ENCODE measurements at places on chromosomes 2 and 18.

- no peak for DNase-seq
Observed at GRCh38 chr18:76458522-76459311, 36.3 kb downstream of the ZNF516 start.

- DNase-seq: no peak
Observed at GRCh38 chr2:189997016-189997415, 65.5 kb downstream of the MSTN start.

GRCh38 chr2:70086278-70086837, 919 bp upstream of the PCBP1 start:
- peak; percentile 89 for DNase-seq

GRCh38 chr2:6863792-6864191, 1.9 kb downstream of the CMPK2 start:
- no peak for DNase-seq

GRCh38 chr2:197435598-197436420, 981 bp upstream of the SF3B1 start:
- DNase-seq: peak; percentile 15

- DNase-seq: no peak
Observed at GRCh38 chr18:32378705-32379104, 92.0 kb downstream of the GAREM1 start.

GRCh38 chr2:223590964-223591363, 11.2 kb downstream of the SCG2 start:
- no peak for DNase-seq

DNA sequence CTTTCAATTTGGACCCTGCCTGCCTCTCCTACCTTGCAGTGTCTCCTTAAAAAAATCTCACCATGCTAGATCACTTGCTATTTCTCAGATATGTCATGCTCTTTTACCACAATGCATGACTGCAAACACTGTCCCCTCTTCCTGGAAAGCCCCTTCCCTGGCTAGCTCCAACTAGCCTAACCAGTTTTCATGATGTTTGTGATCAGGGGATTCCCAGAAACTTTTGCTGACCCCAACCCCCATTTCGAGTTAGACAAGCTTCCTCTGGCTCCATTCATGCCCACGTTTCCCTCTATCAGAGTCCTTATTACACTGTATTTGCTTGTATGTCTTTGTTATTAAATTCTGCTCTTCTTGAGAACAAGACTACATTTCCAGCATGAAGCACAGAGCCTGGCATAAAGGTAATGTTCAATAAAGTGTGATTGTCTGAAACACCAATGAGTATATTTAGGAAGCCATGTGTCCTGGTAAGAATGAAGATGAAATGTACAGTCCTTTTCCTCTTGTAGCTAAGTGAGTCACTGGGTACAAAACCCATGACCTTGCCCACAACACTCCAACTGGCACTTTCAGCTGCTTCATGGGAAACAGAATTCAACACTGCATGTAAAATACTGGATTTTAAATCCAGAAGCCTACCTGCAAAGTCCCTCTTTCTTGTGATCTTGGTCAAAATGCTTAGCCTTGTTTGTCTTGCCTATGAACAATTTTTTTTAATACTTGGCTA, 62.0 kb upstream of the ATL2 start:
- peak; percentile 34 for DNase-seq

DNA sequence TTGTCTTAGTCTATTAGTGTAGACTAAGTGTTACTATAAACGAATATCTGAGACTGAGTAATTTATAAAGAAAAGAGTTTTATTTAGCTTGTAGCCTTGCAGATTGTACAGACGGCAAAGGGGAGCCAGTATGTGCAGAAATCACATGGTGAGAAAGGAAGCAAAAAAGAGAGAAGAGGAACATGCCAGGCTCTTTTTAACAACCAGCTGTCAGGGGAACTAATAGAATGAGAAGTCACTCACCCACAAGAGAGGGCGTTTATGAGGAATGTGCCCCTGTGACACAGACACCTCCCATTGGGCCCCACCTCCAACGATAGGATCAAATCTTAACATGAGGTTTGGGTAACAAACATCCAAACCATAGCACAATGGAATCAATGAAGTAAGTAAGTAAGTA, 20.6 kb upstream of the ZNF804A start:
- DNase-seq: no peak

DNA sequence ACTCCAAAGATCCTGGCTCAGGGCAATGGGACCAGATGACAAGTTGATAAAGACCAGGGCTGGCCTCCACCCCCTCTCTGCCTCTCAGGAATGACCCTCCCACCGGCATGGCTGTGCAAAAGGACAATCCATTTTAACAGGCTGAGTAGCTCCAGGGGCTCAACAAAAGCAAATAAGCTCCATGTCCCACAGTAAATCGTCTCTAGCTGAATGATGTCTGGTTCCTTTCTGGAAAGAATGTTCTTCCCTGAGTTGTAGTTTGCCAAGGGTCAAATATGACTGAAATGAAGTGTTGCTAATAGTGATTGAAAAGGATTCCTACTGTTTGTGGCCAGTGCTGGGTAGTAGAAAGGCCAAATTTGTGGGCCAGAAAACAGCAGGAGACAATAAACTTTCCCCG, 434.4 kb upstream of the ETAA1 start:
- no peak for DNase-seq

DNA sequence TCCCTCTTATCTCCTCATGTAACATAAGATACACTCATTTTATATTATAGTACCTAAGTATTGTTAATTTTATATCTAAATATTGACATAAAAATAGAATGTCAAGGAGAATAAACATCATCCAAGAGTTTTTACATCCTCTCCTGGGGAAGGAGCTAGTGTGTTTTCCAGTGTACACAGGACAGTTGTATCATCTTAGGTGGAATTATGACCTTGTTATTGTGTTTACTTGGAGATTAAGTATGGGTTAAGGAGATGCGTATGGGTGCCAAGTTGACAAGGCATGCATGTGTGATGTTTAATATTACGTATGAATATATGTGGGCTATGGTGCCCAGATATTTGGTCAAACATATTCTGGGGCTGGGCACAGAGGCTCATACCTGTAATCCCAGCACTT, 11.2 kb upstream of the DDX1 start:
- DNase-seq: no peak

- DNase-seq: no peak
Observed at GRCh38 chr2:15449556-15450236, 111.4 kb downstream of the NBAS start.

GRCh38 chr2:73289304-73289703, 4.0 kb downstream of the EGR4 start:
- DNase-seq: no peak

- no peak for DNase-seq
Observed at GRCh38 chr2:24858996-24859395, 61.0 kb downstream of the ADCY3 start.

DNA sequence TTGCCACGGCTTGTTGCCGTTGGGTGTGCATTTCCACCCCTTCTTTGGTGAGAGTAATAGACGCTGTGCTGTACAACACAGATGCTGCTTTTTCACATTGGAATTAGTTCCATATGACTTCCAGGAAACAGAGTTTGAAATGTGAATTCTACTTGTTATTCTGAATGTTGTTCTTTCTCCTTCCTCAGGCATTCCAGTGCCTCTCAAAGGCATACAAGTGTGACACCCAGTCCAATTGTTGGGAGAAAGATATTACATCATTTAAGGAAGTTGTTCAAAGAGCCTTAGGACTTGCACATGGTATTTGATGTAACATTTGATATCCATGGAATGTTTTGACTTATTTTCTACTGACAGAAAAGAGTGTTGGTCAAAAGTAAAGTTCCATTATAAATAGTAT, 134.4 kb upstream of the LTBP1 start:
- DNase-seq: no peak

DNA sequence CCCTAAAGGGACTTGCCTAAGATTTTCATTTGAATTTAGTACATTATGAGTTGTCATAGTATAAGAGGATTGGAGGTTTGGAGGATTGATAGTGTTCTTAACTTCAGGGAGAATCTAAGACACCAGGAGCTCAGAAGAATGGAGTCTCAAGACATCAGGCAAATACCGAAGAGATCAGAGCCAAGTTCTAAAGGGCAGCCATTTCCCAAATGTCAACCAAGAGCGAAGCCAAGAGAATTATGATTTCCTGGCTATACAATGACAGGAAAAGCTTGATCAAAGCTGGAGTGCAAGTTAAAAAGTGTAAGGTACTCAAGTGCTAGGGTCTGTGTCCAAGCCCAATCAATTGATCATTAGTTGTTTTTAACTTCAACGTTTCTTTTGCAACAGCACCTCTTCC, 283.0 kb upstream of the FN1 start:
- DNase-seq: no peak

GRCh38 chr2:45960057-45960863, 308.8 kb downstream of the PRKCE start:
- no peak for DNase-seq

DNA sequence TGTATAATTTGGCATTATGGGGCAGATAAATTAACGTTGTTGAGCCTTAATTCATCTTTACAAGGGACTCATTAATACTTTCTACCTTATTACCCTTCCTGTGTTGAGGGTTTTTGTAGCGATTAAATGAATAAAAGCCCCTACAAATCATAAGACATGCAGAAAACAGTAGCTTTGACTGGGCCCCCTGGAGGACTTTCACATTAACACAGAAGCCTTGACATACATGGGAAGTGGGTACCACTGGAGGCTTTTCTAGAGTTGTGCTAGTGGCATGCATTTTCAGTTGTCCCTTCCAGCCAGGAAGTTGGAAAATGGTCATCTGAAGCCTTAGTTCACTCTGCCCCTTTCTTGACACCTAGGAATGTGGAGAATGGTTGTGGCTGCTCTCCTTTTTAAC, 30.2 kb downstream of the MTA3 start:
- no peak for DNase-seq

DNA sequence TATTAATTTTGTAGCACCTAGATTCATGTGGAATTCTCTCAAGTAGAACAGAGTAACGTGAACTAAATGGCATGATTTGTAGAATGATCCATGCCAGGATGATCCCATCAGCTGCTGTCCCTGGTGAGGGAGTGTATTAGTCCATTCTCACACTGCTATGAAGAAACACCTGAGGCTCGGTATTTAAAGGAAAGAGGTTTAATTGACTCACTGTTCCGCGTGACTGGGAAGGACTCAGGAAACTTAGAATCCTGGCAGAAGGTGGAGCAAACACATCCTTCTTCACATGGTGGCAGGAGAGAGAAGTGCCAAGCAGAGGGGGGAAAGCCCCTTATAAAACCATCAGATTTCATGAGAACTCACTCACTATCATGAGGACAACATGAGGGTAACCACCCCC, 312.6 kb downstream of the PTPRM start:
- no peak for DNase-seq

DNA sequence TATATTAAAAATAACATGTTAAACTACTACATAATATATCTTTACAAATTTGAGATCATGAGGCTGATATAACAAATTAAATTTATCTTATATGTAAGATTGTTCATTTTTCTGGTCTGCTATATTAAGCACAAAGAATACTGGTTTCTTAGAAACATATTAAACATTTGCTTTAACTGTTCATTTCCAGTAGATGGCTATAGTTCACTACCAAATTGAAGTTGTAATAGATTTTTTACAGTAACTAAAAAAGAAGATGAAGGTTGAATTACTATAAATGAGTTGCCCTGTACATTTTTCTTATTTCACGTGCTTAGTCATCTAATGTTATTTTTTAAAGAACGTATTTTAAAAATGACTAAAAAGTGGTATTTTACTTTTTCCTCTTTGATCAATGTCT, 57.0 kb downstream of the ZNF407 start:
- DNase-seq: no peak

GRCh38 chr2:17935242-17935885, 56.9 kb downstream of the KCNS3 start:
- no peak for DNase-seq

GRCh38 chr2:195709901-195710806, 53.1 kb downstream of the SLC39A10 start:
- DNase-seq: no peak

DNA sequence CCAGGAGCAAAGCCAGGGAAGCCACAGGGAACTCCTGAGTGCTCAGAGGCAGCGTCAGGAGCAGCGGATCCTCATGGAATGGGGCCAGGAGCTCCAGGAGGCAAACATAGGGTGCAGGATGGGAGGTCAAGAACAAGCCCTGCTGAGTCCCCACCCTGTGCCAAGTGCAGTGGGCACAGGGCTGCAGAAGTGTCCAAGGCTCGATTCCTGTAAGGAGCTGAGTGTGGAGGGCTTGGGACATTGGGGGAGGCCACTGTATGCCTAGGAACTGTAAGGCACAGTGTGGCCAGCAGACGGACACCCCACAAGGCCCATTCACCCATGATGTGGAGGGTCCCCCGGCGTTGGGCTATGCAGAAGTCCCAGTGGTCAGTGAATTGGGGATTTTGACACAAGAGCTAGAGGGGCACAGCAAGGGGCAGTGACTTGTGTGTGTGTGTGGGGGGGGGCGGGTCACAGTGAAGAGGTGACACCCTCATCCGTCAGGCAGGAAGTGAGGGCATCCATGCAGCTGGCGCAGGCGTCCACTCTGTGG, 55.6 kb downstream of the ACKR3 start:
- DNase-seq: no peak

DNA sequence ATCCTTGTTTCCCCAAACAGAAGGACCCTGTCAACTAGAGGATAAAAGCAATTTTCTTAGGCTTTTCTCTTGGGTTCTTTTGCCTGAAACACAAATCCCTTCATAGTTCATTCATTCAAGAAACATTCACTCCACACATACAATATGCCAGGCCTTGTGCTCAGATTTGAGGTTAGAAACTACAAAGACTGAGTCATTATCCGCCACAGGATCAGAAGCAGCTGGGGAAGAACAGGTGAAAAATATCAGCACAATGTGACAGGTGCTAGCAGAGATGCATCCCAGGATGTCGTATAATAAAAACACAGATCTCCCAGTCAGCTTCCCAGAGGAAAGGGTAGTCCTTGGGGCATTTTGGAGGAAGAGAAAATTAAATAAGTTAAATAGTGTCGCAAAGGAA, 172.4 kb downstream of the LRATD1 start:
- DNase-seq: no peak

DNA sequence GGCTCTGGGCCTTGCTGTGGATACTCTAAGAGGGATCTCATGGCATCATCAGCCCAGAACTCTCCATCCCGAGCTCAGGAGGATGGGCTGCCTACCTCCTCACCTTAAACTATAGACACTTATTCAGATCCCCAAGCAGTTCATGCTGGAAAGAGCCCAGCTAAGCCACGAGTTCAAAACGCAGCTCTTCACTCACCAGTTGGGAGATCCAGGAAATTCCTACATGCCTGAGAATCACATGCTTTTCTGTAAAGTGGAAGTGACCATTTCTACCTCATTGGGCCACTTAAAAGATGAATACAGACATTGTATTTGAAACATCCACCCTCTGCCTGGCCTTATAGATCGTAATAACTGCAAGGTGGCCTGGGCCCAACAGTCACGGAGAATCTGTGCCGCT, 6.6 kb downstream of the ATOH8 start:
- DNase-seq: no peak

- no peak for DNase-seq
Observed at GRCh38 chr2:157842106-157842879, 33.8 kb downstream of the ACVR1 start.

Measured in activated CD4-positive, alpha-beta T cell treated with anti-CD3 and anti-CD28 coated beads, Interleukin-2, Interleukin-6, amounts not matched to agents 100 ng/mL and 50 ng/mL, durations not matched to agents 16 hours and 8 hours (primary cell).